ENCODE measurements at places on chromosomes 7 and 10.

DNA sequence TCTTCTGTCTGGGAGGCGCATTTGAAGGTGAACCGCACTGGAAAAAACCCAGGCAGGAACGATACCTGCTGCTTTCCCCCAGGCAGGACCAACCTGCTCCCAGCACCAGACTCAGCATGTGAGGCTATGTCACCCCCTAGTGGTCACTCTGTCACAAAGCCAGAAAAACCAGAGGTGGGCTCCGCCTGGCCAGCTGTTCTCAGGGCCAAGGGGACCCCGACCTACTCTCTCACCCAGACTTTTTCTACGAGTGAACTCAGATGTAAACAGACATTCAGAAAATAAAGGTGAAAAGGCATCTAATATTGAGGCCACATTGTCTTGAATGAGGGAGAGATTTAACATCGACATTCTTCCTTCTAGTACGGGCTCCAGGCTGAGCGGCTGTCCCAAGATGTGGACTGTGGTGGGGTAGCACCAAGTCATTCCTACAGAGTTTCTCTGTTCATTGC lies 117.3 kb downstream of the PRKAG2 start:
- DNase-seq: peak; percentile 19

DNA sequence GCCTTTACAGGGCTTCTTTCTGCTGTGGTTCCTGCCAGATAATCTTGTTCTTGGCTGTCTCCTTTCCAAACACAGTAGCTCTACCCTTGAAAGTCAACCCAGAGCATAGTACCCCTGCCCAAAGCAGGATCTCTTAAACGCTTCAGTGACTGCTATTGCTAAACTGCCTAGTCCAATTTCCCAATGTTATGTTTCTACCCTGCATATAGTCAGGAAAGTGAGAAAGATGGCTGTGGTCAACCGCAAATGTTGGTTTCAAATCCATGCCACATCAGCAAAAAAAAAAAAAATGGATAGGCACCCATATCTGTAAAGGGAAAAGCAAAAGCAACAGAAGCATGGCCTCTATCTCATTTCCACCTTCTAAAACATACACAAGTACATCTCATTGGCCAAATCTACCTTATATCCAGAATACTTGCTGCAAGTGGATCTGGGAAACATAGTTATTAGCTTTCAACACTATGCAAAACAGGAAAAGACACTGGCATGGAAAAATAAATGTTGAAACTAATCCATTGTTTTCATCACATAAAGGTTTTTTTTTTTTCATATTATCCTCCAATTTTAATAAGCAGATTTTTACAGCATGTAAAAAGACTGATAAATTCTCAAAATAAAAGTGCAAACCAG lies 59.8 kb downstream of the DNAJC1 start:
- no peak for DNase-seq

DNA sequence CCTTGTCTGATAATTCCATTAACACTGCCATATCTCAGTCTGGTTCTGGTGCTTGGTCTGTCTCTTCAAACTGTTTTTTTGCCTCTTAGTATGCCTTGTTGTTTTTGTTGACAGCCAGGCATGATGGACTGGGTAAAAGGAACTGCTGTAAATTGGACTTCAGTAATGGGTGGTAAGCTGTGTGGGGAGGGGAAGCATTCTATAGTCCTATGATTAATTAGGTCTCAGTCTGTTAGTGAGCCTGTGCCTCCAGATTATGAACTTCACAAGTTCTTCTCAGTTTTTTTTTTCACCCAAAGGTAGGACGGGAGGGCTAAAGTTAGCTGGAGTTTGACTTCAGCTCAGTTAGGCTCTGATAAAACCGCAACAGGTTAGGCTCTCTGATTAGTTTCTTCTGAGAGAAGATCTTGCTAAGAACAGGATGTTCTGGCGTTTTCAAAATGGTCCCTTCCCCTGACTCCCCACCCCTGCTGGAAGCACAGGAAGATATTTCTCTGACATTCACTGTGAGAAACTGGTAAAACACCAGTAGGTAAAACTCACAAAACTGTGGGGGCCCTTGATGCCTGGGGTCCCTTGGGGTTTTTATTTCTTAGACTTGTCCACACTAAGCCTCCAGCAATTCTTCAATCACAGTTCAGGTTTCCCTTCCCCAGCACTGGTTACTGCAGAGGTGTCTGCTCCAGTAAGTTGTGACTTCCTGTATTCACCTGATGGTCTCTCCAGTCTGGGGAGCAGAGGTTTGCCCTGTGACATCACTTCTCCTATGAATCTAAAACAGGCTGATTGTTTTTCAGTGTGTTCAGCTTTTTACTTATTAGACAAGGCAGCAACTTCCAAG lies 43.3 kb upstream of the CCDC71L start:
- DNase-seq: no peak

GRCh38 chr7:98935811-98936210 lies 57.5 kb downstream of the TRRAP start:
- DNase-seq: no peak

GRCh38 chr7:99142727-99143520 lies 984 bp downstream of the SMURF1 start:
- DNase-seq: peak; percentile 73

DNA sequence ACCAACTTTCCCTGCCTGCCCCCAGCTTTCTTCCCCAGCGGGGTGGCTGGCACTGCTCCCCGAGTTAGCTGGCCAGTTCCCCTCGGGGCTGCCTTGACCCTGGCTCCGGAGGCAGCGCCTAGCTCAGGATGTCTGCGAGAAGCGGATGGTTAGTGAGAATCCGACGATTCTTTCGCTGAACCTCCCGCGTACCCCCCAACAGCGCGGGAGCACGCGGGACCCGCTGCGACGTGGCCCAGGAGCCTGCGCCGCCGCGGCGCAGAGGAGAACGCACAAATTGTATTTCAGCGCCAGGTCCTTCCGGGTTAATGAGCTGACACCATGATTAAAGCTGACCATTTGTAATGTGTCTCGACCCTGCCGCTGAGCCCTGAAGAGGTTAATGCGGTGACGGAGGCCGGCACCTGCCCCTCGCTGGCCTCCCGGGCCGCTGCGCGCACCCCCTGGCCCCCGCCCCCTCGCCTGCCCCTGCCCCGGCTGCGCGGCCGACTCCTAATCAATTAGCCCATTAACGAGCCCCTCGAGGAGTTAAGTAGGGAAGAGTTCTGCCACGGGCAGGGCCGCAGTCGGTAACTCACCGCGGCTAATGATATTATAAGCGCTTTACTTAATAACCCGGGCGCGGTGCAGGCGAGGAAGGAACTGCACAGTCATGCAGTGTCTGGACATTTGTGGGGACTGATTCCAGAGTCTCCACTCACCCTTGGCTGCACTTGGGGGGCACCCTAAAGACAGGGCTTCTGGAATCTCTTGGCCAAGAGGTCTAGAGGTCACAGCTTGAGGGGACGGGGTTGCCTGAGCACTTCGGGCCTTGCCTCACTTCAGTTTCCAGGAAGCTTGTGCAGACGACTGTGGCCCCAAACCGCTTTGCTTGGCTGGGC lies 1.7 kb upstream of the HMX2 start:
- DNase-seq: no peak

DNA sequence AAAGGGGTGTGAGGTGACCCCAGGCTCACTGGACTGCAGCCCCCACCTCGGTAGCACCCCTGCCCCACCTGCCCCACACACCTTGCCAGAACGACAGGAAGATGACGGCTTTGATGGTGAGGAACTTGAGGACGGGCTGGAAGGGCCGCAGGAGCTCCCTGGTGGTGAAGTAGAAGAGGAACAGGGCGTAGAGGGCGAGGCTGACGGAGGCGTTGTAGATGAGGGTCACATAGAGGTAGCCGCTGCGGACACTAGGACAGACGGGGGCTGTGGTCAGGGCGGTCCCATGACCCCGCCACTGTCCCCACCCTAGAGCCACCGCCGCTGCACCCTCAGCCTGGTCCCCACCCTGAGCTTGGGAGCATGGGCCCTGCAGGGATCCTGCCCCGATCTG lies 7.6 kb downstream of the TMEM184A start:
- no peak for DNase-seq

GRCh38 chr7:76392531-76393115 lies 16.9 kb downstream of the SSC4D start:
- no peak for DNase-seq

DNA sequence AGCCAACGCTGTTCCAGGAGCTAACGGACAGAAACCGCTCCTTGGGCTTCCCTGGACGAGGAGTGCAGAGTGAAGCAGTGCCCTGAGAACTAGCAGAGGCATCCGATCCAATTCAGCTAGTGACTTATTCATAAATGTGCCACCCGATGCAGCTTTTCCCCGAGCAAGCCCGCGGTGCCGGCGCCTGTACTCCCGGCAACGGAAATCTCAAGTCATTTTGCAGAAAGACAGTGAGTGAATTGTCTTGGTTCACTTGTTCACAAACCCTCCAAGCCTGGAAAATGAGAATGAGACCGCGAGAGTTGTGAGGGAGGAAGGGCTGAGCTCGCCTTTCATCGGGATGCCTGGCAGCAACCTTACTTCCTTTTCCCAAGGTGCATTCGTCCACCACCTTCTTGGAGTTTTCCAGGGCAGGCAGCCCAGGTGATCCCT lies 87.5 kb downstream of the COBL start:
- no peak for DNase-seq

GRCh38 chr10:119818889-119819270 lies 53.8 kb downstream of the MCMBP start:
- no peak for DNase-seq

GRCh38 chr7:868189-868486 lies 8.2 kb upstream of the GET4 start:
- DNase-seq: no peak

GRCh38 chr10:30995081-30995770 lies 36.4 kb downstream of the ZNF438 start:
- DNase-seq: no peak

DNA sequence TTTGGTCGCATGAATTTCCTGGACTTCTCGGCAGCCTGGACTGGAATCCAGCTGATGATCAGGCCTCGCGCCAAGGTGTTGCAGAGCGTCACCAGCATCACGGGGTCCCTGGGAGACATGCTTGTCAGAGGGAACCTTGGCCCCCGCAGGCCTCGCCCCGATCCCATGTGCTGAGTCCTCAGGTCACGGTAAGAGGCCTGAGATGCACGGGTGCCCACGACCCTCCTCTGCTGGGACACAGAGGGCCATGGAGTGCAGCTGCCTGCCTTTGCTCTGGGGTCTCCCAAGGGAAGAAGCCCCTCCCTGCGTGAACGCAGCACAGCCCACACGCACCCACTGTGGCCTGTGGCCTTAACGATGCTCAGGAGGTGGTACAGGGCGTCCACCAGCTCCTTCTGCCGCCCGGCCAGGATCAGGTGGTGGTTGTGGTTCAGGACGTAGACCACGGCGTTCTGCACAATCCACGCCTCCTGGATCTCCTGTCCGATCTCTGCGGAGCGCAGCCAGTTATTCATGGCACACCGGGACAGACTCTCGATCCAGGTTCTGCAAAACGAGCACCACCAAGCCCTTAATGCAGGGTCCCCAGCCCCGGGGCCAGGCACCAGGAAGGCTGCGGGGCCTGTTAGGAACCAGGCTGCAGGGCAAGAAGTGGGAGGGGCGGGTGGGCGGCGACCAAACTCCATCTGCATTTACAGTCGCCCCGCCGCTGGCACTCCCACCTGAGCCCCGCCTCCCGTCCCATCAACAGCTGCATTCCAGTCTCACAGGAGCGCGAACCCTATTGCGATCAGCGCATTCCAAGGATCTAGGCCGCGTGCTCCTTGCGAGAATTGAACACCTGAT lies 29.4 kb downstream of the CFAP46 start:
- DNase-seq: no peak

DNA sequence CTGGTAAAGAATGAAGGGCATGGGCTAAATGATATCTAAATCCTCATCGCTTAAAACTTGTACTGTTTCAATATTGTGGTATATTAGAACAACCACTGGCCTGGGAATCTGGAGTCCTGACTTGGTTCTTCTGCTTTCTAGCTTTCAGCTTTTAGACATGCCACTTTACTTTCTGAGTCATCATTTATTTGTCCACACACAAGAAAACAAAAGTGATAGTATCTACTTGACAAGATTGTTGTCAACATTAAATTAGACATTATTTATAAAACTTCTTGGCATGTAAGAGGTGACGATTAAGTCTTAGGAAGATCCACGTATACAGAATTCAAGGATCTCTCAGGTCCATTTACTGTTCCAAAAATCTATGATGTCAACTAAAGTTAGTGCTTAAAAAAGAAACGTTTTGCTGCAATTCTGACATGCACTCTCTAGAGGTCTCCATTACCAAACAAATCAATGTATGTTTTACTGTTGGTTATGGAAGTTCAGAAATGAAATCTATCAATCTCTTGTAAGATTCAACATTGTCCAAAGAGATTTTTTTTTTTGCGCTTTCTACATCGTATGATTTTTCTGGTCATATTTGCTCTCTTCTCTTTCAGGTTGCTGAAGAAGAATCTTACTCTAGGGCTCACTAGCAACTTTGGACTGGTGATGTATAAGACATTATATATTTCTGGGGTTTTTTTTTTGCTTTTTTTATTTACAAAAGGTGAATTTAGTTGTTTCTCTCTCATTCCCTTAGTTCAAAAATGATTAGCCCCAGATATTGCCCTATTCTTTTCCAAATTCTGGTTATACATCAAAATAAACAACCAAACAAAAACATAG lies 53.6 kb upstream of the DYNC1I1 start:
- DNase-seq: no peak

GRCh38 chr10:99845837-99846382 lies 63.5 kb downstream of the ABCC2 start:
- peak; percentile 3 for DNase-seq

DNA sequence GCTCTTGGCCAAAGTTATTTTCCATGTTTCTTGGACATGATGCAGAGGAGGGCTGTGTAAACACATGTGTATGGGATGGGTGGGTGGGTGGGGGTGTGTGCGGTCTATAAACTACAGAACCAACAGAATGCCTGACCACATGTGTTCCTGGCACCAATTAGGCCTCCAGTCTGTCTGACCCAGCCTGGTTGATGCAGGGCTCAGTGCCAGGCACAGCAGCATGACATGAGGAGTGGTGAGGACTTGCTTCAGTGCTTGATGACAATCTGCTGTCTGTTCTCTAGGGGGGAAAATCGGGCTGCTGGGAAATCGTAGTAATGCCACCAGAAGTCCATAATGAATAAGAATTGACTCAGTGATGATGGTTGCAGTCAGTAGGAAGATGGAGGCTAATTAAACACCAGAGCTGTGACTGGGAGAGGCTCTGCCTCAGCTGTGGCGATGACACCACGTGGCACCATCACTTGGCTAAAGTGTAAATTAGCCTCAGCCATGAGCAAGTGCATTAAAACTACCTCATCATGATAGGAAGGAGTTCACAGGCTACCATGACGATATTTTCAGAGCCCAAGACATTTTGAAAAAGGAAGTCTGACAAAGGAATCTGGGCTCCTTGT lies 260.1 kb upstream of the PODXL start:
- no peak for DNase-seq

DNA sequence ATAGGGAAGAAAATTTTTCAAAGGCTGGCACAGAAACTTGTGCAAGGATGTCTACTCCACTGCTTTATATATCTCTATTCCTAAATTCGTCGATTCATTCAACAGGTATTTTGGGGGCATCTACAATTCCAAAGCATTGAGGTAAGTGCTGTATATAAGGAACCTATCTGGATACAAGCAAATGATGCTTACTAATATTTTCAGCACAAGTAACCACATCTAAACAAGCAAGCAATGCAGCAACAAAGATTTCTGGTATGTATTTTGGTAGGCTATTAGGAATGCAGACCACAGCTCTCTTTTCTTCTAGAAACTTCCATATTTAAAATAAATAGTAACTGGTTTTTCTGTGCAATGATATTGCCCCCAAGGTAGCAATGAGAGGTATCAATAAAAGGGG lies 183.9 kb downstream of the SGMS1 start:
- no peak for DNase-seq

- no peak for DNase-seq
These were observed 80.4 kb downstream of the NOC3L start for GRCh38 chr10:94282369-94282768.

GRCh38 chr10:7233259-7233991 lies 177.4 kb downstream of the SFMBT2 start:
- no peak for DNase-seq
